ENCODE measurements at places on chromosomes 6 and 20.

GRCh38 chr6:97068211-97068610 lies 143.7 kb downstream of the KLHL32 start:
- no peak for DNase-seq

DNA sequence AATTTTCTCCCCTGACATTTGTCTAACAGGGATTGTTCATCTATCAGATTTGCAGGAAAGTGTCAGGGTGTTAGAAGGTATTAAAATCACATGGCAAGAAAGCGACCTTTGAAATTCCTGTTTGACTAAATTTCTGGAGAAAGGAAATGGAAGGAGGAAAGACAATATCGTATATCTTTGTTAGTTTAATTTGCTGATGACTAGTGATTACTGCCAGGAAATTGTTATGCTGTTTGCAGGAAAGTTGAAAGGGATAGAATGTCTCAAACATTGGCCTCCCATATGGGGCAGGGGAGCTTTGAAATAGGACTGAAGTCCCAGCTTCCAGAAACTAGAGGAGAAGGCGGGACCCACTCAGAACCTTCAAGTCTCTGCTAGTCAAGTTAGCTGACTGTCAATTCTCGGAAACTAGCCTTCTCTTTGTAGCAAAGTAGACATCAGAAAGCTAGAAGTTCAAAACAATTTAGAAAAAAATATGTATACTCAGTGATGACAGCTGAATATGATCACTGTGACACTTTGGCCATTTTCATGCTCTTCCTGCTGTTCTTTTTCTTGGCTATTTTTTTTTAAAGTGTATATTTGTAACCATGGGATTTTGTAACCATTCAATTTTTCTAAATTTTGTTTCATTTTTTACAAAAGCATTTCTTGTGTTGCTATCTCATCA lies 53.4 kb upstream of the RALGAPA2 start:
- no peak for DNase-seq

GRCh38 chr6:165728216-165728615 lies 65.2 kb upstream of the PDE10A start:
- no peak for DNase-seq

DNA sequence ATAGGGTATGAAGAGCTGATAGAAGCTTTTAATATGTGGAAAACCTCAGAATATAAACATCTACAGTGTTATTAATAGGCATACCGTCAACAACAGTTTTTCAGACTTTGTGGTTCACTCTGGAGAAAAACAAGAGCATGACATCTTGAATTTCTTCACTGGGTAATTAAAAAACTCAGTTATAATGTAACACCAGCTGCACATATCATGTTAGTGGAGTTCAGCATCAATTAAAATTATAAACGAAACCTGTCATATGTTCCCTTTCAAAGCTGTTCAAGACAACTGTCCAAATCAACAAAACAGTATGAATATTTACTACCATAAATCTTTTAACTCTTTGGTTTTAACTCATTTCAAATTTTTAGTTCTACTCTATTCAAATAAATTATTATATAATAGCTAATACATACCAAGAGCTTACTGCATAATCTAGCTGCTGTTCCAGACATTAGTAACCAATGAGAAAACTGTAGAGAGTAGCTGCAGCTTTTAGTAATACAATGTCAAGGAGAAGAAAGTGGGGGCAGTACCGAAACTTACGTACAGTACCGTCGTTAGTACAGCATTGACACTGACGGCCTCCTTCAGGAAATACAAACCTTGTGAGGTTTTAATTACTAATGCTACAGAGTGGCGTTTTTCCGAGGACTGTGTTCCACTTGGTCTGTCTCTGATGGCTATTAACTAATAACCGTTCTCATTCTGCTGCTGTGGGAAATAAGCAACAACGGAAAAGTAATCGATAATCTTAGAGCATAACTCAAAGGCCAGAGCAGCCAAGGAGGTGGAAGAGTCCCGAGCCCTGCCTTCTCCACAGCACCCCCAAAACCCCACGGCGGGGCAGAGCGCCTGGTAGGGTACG lies 532 bp upstream of the PM20D2 start:
- no peak for DNase-seq

- no peak for DNase-seq
These were observed 162.7 kb upstream of the SGK1 start for GRCh38 chr6:134480593-134480992.

DNA sequence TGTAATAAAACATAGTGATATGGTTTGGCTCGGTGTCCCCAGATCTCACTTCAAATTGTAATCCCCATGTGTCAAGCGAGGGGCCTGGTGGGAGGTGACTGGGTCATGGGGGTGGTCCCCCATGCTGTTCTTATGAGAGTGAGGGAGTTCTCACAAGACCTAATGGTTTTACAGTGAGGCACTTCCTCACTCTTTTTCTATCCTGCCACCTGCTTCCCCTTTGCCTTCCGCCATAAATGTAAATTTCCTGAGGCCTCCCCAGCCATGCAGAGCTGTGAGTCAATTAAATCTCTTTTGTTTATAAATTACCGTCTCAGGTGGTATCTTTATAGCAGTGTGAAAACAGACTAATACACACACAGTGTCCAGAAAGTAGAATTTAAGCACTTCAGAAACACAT lies 78.5 kb downstream of the REPS1 start:
- no peak for DNase-seq

GRCh38 chr20:44032583-44033331 lies 118.1 kb downstream of the TOX2 start:
- DNase-seq, result no peak

DNA sequence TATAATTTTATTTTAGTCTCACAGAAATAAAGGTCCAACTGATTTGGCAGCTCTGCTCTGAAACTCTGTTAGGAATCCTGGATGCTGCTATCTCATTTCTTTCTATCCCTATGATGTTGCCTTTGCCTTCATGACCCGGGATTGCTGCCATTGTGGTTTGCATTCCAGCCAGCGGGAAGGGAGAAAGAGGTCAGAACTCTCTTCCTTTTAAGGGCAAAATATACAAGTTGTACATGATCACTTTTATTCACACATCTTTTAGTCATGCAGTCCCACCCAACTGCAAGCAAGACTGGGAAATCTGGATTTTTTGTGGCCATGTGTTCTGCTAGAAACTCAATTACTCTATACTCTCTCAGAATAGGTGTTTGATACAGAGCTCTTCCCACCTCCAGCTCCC lies 263.1 kb upstream of the ZFP64 start:
- DNase-seq, result no peak

DNA sequence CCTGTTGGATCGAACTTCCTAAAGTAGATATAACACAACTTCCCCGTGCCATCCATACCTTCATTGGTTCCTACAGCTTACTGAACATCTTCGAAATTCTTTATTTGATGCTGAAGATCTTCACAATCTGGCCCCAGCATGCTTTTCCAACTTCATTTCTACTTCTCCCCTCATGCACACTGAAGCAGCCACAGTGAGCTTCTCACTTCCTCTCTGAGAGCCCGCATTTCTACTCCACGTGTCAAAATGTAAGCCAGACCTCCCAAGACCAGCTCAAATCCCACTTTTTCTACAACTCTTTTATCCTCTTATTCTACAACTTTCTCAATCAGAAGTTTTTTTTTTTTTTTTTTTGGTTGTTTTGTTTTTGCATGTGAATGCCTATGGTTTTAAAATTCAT lies 254.7 kb downstream of the GMPR start:
- DNase-seq, result no peak
